ENCODE measurements at places on chromosomes 1 and 21.

- no peak for DNase-seq
Observed at GRCh38 chr1:55503663-55504305, 288.6 kb upstream of the USP24 start.

- no peak for DNase-seq
Observed at GRCh38 chr21:44881198-44881872, 7.8 kb upstream of the PTTG1IP start.

DNA sequence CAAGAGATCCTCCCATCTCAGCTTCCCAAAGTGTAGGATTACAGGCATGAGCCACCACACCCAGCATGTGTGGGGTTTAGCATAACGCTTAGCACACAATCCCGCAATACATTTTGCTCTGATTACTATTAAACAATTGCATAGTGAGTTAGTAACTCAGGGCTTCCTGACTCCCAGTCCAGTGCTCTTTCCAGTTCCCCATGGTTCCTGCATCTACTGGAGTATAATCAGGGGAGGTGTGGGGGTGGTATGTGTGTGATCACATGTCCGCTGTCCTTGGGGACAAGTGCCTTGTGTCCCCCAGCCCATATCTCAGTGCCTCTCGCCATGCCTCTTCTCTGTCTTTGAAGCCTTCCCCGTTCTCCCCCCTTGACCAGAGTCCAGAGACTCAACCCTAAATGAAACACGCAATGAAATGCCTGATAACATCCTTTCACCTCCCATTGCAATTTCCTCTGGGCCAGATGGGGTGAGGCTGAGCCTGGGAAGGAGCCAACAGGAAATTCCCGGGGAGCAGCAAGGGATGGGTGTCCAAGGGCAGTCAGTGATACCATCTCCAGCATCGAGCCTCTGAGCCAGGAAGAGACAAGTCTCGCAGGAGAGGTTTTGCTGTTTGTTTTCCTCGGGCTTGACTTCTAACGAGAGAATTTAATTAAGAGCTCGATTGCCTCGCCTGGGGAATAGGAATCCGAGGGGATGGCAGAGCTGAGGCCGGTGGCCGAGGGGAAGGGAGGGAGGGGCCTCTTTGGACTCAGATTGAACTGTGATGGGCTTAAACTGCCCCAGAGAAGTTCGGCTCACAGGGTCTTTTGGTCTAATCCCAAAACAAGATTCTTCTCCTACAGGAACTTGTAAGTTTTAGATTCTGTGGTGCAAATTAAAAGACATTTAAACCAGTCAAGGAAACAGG, 7.7 kb upstream of the HTR1D start:
- DNase-seq, result no peak

- no peak for DNase-seq
Observed at GRCh38 chr1:21001042-21001441, 175.7 kb downstream of the EIF4G3 start.

DNA sequence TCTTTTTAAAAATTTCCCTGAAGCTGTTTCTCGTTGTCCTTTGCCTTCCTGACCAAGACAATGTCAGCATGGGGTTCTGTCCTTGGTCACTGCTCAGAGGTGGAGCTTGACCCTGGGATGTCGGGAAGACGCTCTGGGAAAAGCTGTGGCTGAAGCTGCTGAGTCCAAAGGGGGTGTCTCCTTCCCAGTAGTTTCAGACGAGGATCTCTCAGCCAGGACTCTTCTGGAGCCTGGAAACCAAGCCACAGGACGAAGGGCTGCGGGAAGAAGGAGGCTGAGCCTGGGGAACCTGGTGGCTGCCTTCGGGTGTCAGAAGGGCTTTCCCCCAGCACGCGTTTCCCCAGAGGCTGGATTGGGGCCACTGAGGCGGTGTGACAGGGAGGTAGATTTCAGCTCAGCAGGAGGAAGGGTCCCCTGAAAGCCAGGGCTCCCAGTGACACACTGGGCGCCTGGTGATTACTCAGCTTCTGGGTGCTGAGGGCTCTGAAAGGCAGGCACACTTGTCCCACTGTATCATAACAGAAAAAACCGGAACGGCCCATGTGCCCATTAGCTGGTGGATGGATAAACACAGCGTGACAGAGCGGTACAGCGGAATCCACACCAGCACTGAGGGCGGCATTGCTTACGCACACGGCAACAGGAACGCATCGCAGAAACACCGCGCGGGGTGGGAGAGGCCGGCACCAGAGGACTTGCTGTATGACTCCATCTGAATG, 5.0 kb upstream of the KRTAP12-1 start:
- no peak for DNase-seq

DNA sequence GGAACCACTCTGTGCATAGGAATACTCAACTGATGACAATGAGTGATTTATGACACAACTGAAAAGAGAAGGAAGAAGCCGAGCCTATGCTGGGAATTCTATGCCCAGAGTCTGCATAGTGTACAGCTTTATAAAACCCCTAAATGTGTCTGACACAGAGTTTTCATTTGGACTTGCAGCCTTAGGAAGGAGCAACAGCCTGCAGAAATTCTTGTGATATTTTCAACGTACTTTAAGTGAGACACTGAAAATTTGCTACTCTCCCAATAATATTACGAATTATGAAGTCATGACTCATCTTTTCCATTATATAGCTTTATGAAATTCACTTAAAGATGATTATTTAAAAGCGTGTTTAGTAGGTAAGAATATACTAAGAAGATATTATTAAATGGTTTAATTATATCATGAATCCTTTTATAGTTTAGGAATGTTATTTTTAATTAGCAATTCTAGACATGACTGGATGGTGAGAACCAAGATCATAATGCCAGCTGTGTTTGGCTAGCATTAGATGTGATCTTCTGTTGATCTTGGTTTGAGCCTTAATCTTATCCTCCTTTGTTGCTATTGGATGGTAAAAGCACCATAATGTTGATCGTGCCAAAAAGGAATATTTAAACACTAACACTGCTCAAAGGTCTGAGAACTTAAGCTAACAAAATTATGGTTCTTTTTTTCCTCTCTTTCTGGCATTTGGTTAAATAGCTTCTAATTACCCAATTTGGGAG, 785.1 kb upstream of the ADGRL4 start:
- no peak for DNase-seq

Data from NCI-H1092 (cell line).